ENCODE measurements at places on chromosomes 4 and X. TPM values are rescaled to one million over a fixed set of nuclear protein-coding genes. Genes with fewer than 3 reads are reported as not detected.
A peak's percentile ranks its signal among the peaks of the same experiment; 100 is the strongest.

The ZNF280C gene
- 1.3 TPM for total RNA-seq

GRCh38 chr4:88969746-88970145, 87.2 kb downstream of the FAM13A start:
- H3K27ac ChIP-seq: no peak overlapping the region
- no peak for DNase-seq
- H3K36me3 ChIP-seq: no peaks in the 10 kb centered on the region
- H3K4me3 ChIP-seq: no peak overlapping the region
- H3K4me1 ChIP-seq: no peaks in the 10 kb centered on the region
- no peaks in the 10 kb centered on the region for H3K27me3 ChIP-seq

The PNMA5 gene
- not detected for total RNA-seq

DNA sequence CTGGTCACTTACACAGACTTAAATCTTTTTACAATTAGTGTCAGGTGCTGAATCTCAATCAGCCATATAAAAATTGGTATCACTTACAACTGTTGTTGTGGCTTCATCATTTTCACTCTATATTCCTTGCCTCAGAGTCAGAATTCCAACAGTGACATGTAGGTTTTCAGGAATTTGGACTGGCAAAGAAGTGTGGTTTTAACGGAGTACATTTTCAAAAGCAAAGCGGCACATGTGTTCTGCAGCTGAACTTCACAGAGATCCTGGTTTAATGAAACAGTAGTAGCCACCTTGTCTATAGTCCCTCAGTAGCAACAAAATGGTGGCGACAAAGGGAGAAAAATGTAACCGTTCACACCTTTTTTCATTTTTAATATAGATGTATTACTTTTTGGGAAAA, 486.6 kb downstream of the FAT4 start:
- H3K27ac ChIP-seq: no peak overlapping the region
- DNase-seq: no peak
- H3K4me1 ChIP-seq: no peaks in the 10 kb centered on the region
- H3K36me3 ChIP-seq: no peaks in the 10 kb centered on the region
- no peaks in the 10 kb centered on the region for H3K27me3 ChIP-seq
- no peak overlapping the region for H3K4me3 ChIP-seq

The CTSO gene
- total RNA-seq: 20.7 TPM

The AFM gene
- total RNA-seq: 40.1 TPM

The ADAMTS3 gene
- total RNA-seq: 1.9 TPM

DNA sequence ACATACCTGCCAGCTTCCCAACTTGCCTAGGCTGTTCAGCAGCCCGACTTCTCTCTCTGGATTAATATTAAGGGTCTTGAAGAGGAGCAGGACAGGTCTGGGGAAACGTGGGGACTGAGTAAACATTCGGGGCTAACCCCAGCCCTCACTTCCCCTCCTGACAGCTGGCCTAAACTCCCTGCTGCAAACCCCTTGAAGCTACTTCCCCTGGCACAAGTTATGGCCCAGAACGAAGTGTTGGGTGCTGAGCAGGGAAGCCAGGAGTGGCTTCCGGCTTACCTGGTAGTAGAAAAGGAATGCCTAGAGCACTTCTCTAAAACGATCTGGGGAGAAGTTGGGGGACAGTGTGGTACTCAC, 200.0 kb downstream of the BCOR start:
- H3K36me3 ChIP-seq: no peaks in the 10 kb centered on the region
- H3K4me1 ChIP-seq: peaks cover 9% of the 10 kb centered on the region
- no peak for DNase-seq
- no peak overlapping the region for H3K27ac ChIP-seq
- H3K4me3 ChIP-seq: no peak overlapping the region

DNA sequence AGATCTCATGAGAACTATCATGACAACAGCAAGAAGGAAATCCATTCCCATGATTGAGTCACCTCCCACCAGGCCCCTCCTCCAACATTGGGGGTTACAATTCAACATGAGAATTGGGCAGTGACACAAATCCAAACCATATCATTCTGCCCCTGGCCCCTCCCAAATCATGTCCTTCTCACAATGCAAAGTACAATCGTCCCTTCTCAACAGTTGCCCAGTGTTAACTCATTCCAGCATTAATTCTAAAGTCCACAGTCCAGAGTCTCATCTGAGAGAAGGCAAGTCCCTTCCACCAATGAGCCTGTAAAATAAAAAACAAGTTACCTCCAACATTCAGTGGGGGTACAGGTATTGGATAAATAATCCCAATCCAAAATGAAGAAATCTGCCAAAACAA, 14.9 kb upstream of the CLDN34 start:
- no peak overlapping the region for H3K27ac ChIP-seq
- no peaks in the 10 kb centered on the region for H3K4me1 ChIP-seq
- H3K36me3 ChIP-seq: no peaks in the 10 kb centered on the region
- DNase-seq: no peak

The PCDH7 gene
- total RNA-seq: 3.0 TPM

DNA sequence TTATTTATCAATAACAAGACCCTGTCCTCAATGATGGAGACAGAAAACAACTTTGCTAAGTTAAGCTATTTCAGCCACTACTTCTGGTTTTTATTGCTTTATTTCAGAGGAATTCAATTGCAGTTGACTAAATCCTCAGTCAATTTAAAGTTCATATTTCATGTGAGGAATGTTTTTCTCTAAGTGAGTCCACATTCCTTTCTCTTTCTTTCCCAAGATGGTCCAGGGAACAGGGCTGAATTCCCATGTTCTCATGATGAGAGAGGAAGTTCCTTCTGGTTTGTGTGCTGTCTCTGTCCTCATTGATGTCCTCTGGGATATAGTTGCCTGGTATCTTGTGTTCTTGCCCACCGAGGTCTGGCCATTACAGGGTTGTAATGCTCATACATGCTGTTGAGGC, 117.2 kb downstream of the SLIT2 start:
- no peaks in the 10 kb centered on the region for H3K27me3 ChIP-seq
- DNase-seq: no peak
- no peak overlapping the region for H3K4me3 ChIP-seq
- no peak overlapping the region for H3K27ac ChIP-seq
- no peaks in the 10 kb centered on the region for H3K4me1 ChIP-seq

GRCh38 chr4:141464366-141464765, 172.0 kb upstream of the IL15 start:
- no peaks in the 10 kb centered on the region for H3K27me3 ChIP-seq
- no peak overlapping the region for H3K27ac ChIP-seq

DNA sequence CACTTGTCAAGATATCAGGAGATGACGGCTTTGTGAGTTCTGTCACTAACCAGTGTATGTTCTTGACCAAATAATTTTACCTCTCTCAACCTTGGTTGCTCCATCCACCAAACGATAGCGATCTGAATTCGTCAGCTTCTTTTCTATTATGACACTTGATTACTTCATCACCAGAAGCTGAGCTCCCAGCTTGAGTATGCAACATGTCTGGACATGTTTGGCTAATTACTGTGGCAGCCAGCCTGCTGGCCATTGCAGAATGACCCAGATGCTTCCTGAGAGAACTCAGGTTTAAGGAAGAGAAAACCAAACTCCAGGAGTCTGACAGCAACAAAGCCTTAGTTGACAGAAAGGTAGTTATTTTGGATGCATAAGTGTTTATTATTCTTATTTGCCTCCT, 46.4 kb upstream of the PARM1 start:
- H3K27ac ChIP-seq: no peak overlapping the region
- no peak for DNase-seq
- no peak overlapping the region for H3K4me3 ChIP-seq

DNA sequence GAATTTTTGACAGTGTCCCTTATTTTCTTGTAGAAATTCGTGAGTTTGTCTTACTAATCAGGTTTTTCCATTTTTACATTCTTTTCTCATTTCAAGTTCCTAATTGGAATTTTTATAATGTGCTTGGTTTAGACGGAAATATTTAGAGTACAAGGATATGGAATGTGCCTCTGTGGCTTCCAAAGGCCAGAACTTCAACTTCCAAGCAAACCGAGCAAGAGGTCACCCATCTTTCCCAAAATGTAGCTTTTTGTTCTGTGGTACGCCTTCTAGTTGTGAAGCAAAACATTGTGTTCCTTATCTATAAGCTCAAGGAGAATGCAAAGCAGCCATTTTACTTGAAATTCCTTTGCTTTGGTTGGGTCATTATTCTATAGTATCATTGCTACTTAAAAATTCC, 212.8 kb upstream of the PACRGL start:
- H3K27me3 ChIP-seq: no peaks in the 10 kb centered on the region
- no peak for DNase-seq
- no peak overlapping the region for H3K27ac ChIP-seq
- no peak overlapping the region for H3K4me3 ChIP-seq

- H3K4me3 ChIP-seq: no peak overlapping the region
- H3K27me3 ChIP-seq: peaks cover 4% of the 10 kb centered on the region
- DNase-seq: peak; percentile 60
- no peak overlapping the region for H3K27ac ChIP-seq
These were observed 2.5 kb upstream of the HTRA3 start for GRCh38 chr4:8267077-8267476.

- H3K27me3 ChIP-seq: no peaks in the 10 kb centered on the region
- no peaks in the 10 kb centered on the region for H3K36me3 ChIP-seq
- no peaks in the 10 kb centered on the region for H3K4me1 ChIP-seq
These were observed 406.3 kb upstream of the CPEB2 start for GRCh38 chr4:14596028-14596427.

GRCh38 chrX:136710325-136710951, 62.5 kb downstream of the CD40LG start:
- H3K27ac ChIP-seq: no peak overlapping the region
- no peak overlapping the region for H3K4me3 ChIP-seq
- H3K4me1 ChIP-seq: peaks cover 2% of the 10 kb centered on the region
- no peaks in the 10 kb centered on the region for H3K27me3 ChIP-seq
- no peak for DNase-seq
- H3K36me3 ChIP-seq: no peaks in the 10 kb centered on the region

The RBMXL3 gene
- total RNA-seq: not detected

GRCh38 chr4:31037703-31038102, 317.5 kb downstream of the PCDH7 start:
- no peaks in the 10 kb centered on the region for H3K27me3 ChIP-seq
- H3K4me3 ChIP-seq: no peak overlapping the region
- no peak for DNase-seq
- no peak overlapping the region for H3K27ac ChIP-seq

GRCh38 chrX:49247346-49247745, 12.1 kb downstream of the CCDC22 start:
- no peaks in the 10 kb centered on the region for H3K27me3 ChIP-seq
- no peaks in the 10 kb centered on the region for H3K4me1 ChIP-seq
- H3K27ac ChIP-seq: no peak overlapping the region
- H3K4me3 ChIP-seq: no peak overlapping the region

DNA sequence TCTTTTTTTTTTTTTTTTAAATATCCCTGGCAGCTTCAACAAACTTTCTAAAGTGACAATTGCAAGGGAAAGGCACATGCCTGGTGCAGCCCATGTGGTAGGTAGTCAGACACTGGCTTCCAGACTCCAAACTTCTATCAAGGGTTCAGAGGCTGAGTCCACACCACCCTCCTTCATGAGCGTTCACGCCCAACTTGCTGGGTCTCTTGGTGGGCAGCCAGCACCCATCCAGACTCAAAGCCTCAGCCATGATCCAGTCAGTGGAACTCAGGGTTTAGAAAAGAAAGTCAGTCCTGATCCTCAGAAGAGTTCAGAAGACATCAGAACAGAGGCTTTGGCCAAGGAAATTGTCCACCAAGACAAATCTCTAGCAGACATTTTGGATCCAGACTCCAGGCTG, 141.5 kb downstream of the SOWAHB start:
- no peak for DNase-seq
- H3K27ac ChIP-seq: no peak overlapping the region
- peaks cover 29% of the 10 kb centered on the region for H3K36me3 ChIP-seq
- no peaks in the 10 kb centered on the region for H3K4me1 ChIP-seq
- H3K27me3 ChIP-seq: no peaks in the 10 kb centered on the region

DNA sequence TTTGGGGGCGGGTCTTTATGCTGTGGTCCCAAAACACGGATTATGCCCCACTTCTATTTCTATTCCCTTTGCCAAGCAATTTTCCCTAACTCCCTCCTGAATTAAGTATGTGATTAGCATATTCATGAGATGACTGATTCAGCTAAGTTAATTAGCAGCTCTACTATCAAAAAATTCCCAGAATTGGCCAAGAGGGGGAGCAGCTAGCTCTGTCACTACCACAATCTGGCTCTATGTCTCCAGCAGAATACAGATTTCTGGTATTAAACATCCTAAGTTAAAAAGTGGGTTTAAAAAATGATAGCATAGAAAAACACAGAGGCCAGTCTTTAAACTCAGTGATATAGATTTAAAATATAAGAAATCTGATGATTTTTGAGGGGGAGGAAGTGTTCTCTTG, 80.3 kb downstream of the GPC4 start:
- no peaks in the 10 kb centered on the region for H3K27me3 ChIP-seq
- H3K36me3 ChIP-seq: no peaks in the 10 kb centered on the region
- no peak overlapping the region for H3K4me3 ChIP-seq
- H3K27ac ChIP-seq: no peak overlapping the region

- no peaks in the 10 kb centered on the region for H3K4me1 ChIP-seq
- H3K27ac ChIP-seq: no peak overlapping the region
- H3K36me3 ChIP-seq: no peaks in the 10 kb centered on the region
- no peaks in the 10 kb centered on the region for H3K27me3 ChIP-seq
- no peak for DNase-seq
These were observed 22.4 kb downstream of the LPAR4 start for GRCh38 chrX:78769946-78770345.

DNA sequence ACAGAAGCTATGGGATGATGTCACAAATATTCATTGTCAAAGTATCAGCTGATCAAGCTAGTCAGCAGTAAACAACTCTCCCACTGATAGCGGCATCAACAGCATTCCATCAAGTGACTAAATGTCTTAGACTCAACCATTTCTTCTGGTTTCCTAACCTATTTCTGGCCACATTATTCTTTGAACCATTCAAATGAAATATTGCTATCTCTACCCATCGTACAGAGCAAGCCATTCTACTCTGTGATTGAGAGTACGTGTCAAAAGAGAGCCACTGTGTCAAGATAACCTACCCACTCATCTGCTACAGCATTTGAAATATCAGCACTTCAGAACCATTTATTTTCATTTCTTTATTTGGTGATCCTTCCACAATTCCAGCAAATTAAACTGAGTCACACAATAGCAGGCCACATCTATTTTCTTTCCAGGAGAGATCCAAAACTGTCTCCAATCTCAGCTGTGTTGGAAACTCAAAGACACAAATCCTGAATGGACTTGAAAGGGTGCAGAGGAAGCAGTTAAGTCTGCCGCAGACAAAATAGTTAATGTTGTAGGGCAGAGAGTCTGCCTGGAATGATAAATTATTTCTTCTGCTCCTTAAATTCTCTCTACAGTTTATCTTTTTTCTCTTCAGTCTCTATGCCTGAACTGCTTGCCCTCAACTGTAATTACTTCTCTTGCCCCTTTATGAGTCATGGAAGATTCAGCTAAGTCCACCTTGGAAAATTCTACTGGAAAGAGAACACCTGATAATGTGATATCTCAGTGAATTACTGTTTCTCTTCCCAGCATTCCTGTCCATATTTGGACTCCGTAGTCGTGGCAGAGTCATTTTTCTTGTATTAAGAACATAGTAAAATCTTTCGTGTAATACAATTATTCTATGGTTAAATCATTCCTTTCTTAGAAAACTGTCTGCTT, 364.8 kb downstream of the PDGFC start:
- H3K4me3 ChIP-seq: no peak overlapping the region
- no peaks in the 10 kb centered on the region for H3K36me3 ChIP-seq
- no peaks in the 10 kb centered on the region for H3K27me3 ChIP-seq
- no peaks in the 10 kb centered on the region for H3K4me1 ChIP-seq
- no peak for DNase-seq
